Fibroblast of the conjunctiva (primary cell): ENCODE measurements at places on chromosomes 5 and 9.

- DNase-seq: no peak
These were observed 57.2 kb downstream of the EXD3 start for GRCh38 chr9:137365552-137366444.

DNA sequence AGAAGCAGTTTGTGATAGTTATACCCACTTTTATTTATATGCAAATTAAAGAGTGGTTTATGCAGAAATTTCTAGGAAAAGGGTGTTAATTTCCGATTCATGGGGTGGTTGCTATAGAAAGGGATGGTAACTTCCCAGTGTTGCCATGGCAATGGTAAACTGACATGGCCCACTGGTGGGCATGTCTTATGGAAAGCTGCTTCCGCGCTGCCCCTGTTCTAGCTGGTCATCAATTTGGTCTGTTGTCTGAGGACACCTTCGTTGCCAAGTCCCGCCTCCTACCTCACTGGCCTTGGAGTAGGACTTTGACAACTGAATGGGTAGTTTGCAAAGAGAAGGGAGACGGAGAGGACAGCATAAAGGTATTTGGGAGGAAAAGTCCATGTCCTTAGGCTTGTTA, 74.0 kb upstream of the SMIM23 start:
- DNase-seq: no peak

GRCh38 chr5:142012186-142012785, 541 bp downstream of the GNPDA1 start:
- no peak for DNase-seq

DNA sequence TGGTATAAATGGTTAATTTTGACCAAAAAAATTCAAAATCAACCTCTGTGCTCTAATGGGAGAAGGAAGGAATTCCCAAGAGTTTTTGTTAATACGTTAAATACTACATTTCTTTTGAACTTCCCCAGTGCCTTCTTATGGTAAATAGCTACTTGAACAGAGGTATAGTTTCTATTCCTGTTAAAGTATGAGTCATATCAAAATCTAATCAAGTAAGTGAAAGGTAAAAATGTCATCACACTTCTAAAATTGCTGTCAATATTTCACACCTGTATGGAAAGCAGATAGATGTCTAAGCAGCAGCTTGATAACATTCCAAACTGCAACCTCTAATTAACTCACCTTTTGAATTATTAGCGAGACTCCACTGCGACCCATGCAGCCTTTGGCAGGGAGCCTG, 214.1 kb upstream of the MEF2C start:
- DNase-seq: no peak

- no peak for DNase-seq
These were observed 195.0 kb upstream of the TBC1D2 start for GRCh38 chr9:98450496-98450895.

- no peak for DNase-seq
These were observed 4.9 kb downstream of the TSPAN17 start for GRCh38 chr5:176652136-176652535.

DNA sequence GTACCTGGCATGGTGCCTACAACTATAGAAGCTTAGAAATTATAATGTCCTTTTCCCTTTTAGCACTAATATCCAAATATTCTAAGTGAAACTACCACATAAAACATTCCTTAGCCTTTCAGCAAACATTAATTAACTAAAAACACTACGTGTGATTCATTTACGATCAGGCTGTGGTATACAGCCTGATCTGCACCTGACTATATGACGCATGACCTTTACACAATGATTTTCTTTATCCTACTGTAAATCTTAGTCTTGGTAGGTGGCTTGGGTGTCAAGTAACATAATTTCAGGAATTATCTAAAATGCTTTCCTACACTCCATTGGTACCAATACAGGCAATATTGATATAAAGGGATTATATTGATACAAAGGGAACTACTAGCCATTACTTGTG, 686.7 kb downstream of the DTWD2 start:
- no peak for DNase-seq

- DNase-seq: no peak
These were observed 29.6 kb upstream of the MATR3 start for GRCh38 chr5:139263946-139264345.

- peak; percentile 23 for DNase-seq
These were observed 28.0 kb upstream of the ADAM19 start for GRCh38 chr5:157603333-157604190.

- no peak for DNase-seq
These were observed 118.1 kb upstream of the ERCC6L2 start for GRCh38 chr9:95757439-95757838.

- DNase-seq: no peak
These were observed 51.4 kb downstream of the ATP10B start for GRCh38 chr5:160800375-160801275.

GRCh38 chr5:108222011-108222410, 159.9 kb downstream of the FBXL17 start:
- DNase-seq: no peak

DNA sequence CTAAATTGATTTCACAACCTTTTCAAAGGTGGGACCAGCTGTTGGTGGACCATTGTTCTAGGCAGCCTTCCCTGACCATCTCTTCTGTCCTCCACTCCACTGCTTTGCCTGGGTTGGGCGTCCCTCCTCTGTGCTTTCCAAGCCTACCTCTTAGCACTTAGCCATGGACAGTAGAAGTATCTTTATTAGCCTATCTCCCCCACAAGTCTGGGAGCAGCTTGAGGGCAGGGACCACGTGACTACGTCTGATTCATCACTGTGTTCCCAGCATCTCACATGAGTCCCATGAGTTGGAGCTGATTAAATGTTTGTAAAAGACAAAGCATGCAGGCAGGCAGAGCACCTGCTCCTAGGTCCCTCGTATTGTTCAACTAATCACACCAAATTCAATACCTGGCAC, 20.9 kb downstream of the MORN5 start:
- peak; percentile 14 for DNase-seq

GRCh38 chr5:17912794-17913193, 278.5 kb downstream of the TAF11L14 start:
- no peak for DNase-seq

GRCh38 chr9:72509635-72510034, 11.8 kb upstream of the TMC1 start:
- no peak for DNase-seq

GRCh38 chr5:31232273-31232888, 38.9 kb downstream of the CDH6 start:
- peak; percentile 54 for DNase-seq

DNA sequence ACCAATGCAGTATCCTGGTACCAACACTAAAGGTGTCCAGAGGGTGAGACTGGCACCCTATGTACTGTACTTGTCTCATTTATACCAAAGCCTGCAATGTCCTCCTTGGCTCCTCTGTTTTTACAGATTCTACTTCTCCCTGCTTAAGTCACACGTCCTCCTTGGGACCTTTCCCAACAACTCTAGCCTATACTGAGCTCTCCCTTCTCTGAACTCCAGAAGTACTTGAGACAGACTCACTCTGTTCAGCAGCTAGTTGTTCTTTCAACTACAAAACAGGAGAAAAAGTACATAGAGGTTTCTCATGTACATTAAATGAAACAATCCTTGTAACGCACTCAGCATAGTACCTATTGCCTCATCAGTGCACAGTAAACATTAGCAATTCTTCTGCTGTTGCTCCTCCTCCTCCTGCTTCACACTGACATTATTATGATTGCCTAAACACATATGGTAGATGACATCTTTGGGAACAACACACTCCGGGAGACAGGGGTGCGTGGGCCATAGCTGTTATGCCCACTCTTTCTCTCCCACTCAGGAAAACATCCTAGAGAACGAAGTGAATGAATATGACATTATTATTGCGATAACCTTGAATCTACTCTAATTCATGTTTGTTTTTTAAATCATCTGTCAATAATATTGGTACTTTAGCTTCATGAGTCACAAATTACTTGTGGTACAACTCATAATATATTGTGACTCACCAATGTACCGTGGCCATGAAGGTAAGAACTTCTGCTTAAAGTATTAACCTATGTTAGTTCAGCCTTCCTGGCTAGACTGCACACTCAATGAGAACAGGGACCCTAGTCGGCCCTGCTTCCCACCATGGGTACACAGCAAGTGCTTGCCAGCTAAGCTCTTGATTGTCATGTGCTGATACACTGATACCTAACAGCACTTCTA, 180.3 kb upstream of the ADRA1B start:
- no peak for DNase-seq

GRCh38 chr9:100600521-100601079, 22.7 kb downstream of the CAVIN4 start:
- no peak for DNase-seq

- no peak for DNase-seq
These were observed 9.3 kb upstream of the OR13F1 start for GRCh38 chr9:104494808-104495207.

DNA sequence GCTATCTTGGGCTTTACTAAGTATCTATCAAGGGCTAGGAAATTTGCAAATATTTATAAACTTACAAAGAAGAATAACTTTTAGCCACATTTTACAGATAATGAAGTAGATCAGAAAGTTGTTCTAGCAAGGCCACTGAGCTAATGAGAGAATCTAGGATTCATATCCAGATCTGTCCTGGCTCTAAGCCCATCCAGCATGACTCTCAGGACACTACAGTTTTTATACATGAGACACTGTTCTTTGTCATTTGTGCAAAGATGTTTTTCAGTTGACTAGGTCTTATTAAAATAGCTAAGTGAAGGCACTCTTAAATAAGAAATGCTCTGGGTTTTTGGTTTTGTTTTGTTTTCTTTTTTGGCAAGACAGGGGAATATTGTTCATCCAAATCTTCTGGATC, 273.1 kb downstream of the GABRB2 start:
- DNase-seq: no peak

- no peak for DNase-seq
These were observed 499 bp upstream of the FCHSD1 start for GRCh38 chr5:141651728-141652105.

DNA sequence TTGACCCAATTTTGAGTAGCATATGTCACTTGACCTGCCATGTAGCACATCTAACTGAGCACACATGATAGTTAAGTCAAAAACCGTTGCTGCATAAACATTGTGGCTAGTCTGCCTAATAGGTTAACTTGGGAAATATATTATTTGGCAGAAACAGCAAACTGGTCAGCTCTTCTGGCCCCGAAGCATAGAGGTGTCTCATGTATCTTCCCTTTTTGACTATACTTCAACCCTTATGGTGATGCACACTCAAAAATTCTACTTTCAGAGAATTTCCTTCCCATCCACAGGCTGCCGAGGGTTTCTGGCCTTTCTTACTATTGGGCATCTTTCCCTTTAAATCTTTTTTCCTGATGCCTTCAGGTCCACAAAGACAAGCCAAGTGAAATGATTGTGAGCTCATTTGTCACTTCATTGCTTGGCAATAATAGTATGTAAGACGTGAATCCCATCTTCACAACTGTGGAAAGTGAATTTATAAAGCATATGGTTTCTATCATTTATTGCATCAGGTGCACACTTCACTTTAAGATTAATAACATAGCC, 41.2 kb downstream of the MOCS2 start:
- DNase-seq: no peak

DNA sequence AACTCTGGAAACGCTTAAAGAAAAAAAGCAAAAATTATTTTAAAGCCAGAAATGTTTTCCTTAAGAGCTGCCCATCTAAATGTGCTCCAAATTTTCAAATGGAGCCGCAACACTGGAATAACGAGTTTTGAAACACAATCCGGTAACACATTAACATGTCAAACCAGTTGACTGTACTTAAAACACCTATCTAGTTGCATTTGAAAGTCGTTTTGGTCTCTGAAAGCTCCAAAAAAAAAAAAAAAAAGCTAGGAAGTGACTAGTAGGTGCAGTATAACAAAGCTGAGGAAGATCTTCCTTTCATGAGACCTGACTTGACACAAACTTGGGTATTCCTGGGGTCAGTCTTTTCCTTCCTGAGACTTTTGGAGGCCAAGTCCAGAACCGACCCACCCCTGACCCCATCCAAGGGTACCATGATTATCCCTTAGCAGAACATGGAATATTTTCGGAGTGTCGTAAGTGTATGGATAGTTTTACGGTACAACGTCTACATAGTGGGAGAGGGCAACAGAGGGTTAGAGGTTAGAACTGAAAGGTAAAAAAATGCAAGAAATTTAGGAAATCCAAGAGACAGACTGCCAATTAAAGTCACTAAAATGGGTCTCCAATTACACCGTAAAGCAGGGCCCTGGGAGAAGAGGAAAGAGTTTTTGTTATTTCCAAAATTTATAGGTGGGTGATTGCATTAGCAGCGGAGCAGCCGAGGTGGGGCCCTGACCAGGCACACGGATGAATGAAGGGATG, 812 bp downstream of the CETN3 start:
- DNase-seq: no peak

GRCh38 chr5:6545036-6545693, 87.7 kb downstream of the NSUN2 start:
- no peak for DNase-seq

- no peak for DNase-seq
These were observed 585.2 kb upstream of the TUSC1 start for GRCh38 chr9:26263478-26263877.

DNA sequence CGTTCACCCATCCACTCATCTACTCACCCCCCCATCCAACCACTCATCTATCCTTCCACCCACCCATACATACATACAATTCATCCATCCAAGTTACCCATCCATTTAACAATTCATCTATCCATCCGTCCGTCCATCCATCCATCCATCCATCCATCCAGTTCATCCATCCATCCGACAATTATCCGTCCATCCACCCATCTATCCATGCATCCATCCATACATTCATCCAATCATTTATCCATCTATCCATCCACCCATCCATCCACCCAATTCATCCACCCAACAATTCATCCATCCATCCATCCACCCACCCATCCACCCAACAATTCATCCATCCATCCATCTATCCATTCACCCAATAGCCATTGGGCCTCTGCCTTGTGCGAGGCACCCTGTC, 173.2 kb upstream of the MVB12B start:
- DNase-seq: no peak

DNA sequence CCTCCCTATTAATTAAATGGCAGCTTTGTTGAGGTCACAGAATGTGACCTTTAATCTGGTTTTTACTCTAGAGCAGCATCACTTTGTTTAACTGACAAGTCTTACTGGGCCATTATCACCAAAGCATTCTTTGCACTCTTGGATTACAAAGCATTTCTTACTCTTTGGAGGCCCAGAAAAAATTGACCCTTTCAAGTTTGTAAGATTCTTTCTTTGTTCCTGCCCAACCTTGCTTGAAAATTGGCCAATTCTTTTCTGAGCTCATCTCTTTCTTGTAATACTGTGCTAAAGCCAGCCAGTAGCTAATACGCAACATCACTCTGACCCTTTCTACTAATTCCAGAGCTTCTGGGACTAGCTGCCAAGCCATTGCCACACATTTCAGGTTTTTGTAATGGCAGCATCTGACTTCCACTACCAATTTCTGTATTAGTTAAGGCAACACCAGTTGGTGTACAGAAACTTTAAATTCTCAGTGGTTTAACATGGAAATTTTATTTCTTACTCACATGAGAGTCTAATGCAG, 131.6 kb downstream of the PRDM6 start:
- DNase-seq: peak; percentile 28

- DNase-seq: no peak
These were observed 51.0 kb downstream of the SEMA4D start for GRCh38 chr9:89446961-89447310.
